CD14-positive monocyte (primary cell): ENCODE measurements at places on chromosomes 1 and 21.
A peak's percentile ranks its signal among the peaks of the same experiment; 100 is the strongest.

DNA sequence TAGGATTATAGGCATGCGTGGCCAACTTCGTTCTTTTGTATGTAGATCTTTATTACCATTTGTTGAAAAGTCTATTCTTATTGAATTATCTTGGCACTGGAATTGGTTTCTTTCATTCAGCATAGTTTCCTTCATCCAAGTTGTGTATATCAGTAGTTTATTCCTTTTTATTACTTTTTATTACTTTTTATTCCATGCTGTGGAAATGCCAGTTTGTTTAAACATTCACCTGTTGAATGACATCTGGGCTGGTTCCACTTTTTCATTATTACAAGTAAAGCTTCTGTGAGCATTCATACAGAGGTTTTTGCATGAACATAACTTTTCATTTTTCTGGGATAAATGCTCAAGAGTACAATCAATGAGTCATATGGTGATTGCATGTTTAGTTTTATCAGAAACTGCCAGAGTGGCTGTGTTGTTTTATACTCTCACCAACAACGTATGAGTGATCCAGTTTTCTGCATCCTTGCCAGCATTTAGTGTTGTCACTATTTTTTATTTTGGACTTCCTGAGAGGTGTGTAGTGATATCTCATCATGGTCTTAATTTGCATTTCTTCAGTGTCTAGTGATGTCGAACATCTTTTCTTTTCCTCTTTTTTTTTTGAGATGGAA is 28.6 kb downstream of the PTPRU start:
- DNase-seq = no peak

DNA sequence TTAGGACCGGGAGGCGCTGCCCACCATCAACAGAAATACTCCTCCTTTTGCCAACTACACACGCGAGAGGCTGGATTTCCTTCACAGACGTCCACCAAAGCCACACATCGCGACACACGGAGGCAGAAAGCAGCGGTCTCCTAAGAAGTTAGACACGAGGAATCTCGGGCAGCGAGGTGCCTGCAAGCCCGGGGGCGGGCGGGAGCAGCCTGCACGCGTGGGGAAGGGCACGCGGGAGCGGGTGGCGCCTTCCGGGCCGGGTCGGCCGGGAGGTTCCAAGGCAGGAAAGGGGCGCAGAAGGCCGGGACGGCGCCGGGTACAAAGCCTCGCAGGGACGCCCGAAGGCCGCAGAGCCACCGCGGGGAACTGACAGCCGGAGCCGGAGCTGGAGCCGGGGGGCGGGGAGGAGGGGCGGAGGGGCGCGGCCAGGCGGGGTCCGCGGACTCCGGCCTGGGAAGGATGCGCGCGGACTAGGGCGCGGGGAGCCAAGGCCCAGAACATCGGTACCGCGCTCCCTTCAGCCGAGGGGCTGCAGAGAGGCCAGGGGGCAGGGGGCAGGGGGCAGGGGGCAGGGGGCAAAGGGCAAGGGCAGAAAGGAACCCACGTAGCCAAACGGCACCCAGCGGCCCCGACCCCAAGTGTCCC is 722 bp downstream of the NPHP4 start:
- peak; percentile 40 for DNase-seq

- no peak for DNase-seq
Observed at GRCh38 chr1:58979677-58980076, 195.8 kb upstream of the JUN start.

- no peak for DNase-seq
Observed at GRCh38 chr1:243354511-243355153, 98.8 kb downstream of the SDCCAG8 start.

- DNase-seq = peak; percentile 6
Observed at GRCh38 chr1:234125283-234125682, 220.8 kb downstream of the SLC35F3 start.

GRCh38 chr1:5982868-5983267 is 9.4 kb downstream of the NPHP4 start:
- DNase-seq = no peak

DNA sequence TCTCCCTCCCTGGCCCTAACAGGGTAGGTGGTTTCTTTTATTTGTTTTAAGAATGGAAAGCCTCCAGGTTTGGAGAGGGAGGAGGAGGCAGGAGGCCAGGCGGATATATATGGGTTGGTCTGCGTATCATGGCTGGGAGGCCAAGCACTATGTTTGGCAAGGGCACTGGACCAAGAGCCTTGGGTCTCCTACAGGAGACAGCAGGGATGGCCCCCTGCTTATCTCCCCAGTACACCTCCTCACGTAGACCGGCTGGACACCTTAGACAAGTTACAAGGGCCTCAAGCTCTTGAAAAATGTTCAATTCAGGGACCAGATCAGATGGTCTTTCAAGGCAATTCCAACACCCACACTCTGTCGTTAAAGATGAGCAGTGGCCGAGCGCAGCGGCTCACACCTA is 10.9 kb downstream of the SLC41A1 start:
- DNase-seq = no peak

DNA sequence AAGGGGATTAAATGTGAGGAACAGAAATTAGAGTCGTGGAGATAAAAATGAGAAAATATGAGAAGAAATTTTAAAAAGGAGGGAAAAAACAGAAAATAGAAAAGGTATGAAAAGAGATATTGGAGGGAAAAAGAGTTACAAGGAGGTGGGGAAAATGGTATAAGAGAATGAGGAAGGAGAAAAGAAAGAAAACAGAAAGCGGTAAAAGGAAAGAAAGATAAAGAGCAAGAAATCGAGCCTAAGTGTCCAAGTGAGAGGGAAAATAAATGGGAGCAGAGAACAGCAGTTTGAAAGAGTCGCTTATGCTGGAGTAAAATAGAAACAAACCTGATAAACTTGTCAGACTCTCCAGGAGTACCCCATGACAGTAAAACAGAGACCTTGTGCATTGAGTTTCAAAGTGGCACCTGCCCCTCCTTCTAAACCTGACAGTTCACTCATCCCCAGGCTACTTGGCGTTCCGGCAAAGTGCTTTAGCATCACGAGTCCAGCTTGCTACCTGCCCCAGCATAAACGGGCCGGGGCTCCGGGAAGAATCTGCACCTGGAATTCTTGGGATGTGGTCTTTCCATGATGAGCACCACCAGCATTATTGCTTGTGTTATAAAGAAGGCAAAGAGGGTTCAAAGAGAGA is 585 bp downstream of the NEGR1 start:
- DNase-seq = no peak

DNA sequence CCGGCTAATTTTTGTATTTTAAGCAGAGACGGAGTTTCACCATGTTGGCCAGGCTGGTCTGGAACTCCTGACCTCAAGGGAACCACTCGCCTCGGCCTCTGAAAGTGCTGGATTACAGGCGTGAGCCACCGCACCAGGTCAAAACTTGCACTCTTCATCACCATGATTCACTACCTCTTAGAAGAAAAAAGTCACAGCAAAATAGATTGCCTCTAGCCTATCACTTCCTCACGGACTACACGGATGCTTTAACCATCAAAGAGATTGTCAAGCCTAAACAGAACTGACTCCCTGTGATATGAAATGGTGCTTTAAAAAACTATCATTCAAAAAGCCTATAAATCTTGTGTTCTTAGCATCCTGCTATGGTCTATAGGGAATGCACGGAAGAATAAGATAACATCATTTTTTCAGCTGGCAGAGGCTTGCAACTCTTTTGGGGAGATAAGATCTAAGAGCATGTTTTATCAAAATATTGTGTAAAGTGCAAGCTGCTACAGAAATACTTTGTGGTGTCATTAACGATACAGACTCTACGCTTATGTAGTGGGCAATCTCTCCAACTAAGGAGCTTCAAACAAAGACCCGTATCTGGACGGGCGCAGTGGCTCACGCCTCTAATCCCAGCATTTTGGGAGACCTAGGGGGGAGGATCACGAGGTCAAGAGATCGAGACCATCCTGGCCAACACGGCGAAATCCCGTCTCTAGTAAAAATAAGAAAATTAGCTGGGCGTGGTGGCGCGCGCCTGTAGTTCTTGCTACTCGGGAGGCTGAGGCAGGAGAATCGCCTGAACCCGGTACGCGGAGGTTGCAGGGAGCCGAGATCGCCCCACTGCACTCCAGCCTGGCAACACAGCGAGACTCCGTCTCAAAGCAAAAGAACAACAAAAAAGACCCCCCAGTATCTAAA is 966 bp downstream of the TFB2M start:
- DNase-seq = no peak

- no peak for DNase-seq
Observed at GRCh38 chr1:186152227-186152619, 222.8 kb downstream of the TPR start.

DNA sequence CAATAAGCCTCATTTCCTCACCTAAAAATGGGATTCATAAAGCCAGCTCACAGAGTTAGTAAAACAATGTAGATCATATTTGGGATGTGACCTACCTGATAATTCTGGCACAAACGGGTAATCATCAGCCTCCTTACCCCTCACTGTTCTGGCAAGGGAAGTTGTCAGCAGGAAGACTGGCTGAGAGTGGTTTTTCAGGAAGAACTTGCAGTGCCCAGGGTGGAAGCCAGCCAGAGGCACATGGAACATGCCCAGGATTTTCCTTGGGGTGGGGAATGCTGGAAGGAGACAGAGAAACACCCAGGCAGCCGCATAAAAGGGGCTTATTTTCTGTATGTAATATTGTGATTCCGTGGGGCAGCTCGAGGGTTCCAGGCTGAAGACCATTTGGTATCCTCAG is 7.7 kb upstream of the SLC5A9 start:
- DNase-seq = no peak

DNA sequence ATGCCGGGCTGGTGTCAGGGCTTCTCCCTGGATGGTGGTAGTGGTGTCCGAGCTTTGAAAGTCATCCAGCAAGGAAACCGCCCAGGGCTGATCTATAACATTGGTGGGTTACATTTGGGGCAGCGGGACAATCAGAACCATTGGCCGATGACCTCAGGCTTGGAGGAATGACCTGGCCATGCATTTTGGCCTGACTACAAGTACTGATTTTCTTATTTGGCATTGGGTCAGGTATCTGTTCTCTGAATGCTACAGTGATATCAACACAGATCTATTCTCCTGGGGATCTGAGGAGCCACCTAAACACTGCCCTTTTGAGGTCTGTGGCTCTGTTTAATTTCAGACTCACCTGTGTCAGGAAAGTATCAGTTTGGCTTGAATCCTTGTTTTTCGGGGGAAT is 128.7 kb downstream of the VPS13D start:
- DNase-seq = no peak

- no peak for DNase-seq
Observed at GRCh38 chr1:188004849-188005248, 1176.1 kb downstream of the PLA2G4A start.

GRCh38 chr1:185300152-185300551 is 16.9 kb downstream of the IVNS1ABP start:
- no peak for DNase-seq

- DNase-seq = peak; percentile 95
Observed at GRCh38 chr1:15966081-15966955, 9.6 kb downstream of the ZBTB17 start.

GRCh38 chr21:46035809-46036695 is 54.5 kb downstream of the COL6A1 start:
- no peak for DNase-seq

- DNase-seq = no peak
Observed at GRCh38 chr1:230262867-230263567, 163.1 kb downstream of the PGBD5 start.

- DNase-seq = no peak
Observed at GRCh38 chr1:44045064-44045463, 13.8 kb upstream of the SLC6A9 start.

GRCh38 chr1:109243860-109244552 is 5.3 kb upstream of the CELSR2 start:
- DNase-seq = no peak

DNA sequence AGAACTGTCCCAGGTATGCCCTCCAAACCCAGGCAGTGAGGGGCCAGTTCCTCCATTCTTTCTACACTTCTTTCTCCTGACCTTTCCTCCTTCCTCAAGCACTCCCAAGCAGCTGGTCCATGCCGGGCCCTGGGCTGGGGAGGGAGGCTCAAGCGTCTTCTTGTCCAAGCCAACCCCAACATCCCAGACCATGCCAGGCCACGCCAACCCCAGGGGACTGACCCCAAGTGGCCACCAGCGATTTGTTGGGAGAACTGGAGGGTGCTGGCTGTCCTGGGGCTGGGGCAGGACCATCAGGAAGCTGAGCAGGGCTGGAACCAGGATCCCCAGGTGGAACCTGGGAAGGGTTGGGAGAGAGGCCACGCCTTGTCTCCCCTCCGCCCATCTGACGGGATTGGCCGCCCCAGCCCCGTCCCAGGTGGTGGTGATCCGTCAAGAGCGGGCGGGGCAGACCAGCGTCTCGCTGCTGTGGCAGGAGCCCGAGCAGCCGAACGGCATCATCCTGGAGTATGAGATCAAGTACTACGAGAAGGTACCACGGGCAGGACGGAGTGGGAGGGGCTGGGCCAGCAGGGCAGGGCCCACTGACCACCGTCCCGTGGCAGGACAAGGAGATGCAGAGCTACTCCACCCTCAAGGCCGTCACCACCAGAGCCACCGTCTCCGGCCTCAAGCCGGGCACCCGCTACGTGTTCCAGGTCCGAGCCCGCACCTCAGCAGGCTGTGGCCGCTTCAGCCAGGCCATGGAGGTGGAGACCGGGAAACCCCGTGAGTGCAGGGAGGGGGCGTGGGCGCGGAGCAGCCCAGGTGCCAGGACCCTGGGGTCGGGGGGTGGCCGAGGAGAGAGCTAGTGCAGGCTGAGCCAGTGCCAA is 29.9 kb downstream of the EPHA8 start:
- DNase-seq = no peak

GRCh38 chr1:88773540-88774150 is 89.6 kb downstream of the PKN2 start:
- no peak for DNase-seq

- DNase-seq = no peak
Observed at GRCh38 chr1:73366734-73367413, 831.1 kb downstream of the LRRIQ3 start.

DNA sequence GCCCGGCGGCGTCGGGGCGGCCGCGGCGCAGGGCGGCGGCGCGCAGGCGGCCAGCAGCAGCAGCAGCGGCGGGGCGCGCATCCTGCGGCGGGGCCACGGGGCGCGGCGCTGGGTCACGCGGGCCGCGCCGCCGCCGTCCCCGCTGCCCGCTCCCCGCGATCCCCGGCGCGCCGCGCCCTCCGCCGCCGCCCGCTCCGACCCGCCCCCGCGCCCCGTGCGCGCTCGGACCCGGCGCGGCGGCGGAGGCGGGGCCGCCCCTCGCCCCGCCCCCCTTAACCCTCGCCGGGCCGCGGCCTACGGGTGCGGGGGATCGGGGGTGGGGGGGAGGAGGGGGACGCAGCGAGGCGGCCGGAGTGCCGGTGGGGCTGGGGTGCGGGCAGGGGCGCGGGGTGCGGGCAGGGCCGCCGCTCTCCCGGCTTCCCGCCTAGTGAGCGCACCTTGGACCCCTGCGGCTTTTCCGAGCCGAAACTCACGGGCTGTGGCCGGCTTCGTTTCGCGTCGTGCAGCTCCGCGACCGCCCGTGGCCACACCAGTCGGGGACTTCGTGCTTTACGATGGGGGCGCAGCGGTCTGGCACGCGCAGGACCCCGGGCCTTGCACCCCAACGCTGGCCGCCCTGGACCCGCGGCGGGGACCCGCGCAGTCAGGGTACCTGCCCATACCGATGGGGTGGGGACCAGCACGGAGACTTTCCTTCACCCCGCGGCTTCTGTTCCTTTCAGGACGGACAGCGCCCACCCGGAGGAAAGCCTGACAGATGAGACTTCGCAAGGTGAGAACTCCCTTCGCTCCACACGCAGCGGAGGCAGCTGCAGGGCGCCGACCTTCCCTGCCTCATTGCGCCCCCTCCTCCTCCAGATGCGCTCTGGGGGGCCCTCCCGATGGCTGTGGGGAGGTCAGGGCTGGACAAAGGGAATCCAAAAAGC is at the start of gene FNDC10:
FNDC10 (minus strand) TSS at position 201 of the 926 bp plus-strand sequence; CDS start at position 81, 120 bp downstream.
- DNase-seq = no peak
